ENCODE measurements at places on chromosomes 2 and 18.

GRCh38 chr2:95052307-95052706, 26.8 kb downstream of the MAL start:
- DNase-seq, result no peak

GRCh38 chr18:9135912-9136314, 668 bp upstream of the ANKRD12 start:
- DNase-seq, result no peak

GRCh38 chr2:159128191-159128590, 158.3 kb downstream of the WDSUB1 start:
- DNase-seq, result no peak

DNA sequence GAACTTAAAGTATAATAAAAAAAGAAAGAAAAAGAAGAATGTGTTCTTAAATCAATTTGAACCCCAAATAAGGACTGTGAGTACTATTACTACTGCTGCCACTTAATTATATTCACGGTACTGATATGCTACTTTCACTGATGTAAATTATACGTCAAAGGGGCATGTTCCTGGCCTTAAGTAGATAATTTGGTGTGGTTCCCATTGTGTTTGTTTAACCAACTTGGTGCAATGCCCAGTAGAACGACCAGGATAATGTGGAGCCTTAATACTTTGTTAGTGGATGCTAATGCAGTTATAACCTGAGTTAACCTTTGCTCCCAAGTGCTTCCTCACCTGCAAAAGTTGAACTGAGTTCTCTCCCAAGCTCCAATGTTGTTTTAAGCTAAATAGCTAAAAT, 142.0 kb downstream of the NR4A2 start:
- no peak for DNase-seq

GRCh38 chr2:98297817-98298682, 48.2 kb upstream of the CNGA3 start:
- DNase-seq, result no peak

DNA sequence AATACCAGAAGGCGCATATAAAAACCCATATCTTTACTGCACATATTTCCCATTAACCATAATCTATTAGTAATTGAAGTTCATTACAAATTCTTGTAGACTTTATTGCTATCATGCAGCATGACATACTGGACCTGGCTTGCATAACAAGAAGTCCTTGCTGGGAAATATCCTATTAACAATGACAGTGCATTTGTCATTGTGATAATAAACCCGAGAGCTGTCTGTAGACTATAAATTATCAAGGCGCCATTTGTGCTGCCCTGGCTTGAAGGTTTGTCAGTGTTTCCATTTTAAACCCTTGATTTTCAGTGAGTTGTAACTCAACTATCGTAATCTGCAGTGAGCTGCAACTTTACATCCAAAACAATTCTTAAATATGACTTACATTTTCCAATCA, 59.0 kb downstream of the HNMT start:
- no peak for DNase-seq

- no peak for DNase-seq
Measured at GRCh38 chr2:138201286-138201685, 237.0 kb downstream of the HNMT start.

GRCh38 chr2:226829721-226830631, 5.9 kb upstream of the RHBDD1 start:
- no peak for DNase-seq

- no peak for DNase-seq
Measured at GRCh38 chr2:85342156-85342555, 12.2 kb downstream of the RETSAT start.

DNA sequence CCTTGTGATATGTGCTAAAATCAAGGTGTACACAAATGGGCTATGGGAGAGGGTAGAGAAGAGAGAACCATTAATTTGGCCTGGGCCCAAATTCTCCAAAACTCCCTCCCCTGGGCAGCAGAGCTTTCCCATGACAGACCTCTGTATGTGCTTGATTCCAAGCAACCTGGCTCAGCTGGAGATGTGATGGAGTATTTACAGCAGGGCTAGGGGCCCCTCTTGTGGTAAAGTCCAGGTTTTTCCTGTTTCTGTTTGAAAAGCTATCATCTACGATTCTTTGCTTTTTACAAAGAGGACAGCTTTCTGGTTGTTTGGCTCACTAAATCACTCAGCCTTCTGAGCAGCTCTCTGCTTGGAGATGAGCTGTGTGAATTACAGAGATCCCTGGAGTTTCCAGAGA, 40.3 kb downstream of the KCNS3 start:
- DNase-seq, result no peak

- no peak for DNase-seq
Measured at GRCh38 chr2:15633043-15633970, 41.6 kb downstream of the DDX1 start.

DNA sequence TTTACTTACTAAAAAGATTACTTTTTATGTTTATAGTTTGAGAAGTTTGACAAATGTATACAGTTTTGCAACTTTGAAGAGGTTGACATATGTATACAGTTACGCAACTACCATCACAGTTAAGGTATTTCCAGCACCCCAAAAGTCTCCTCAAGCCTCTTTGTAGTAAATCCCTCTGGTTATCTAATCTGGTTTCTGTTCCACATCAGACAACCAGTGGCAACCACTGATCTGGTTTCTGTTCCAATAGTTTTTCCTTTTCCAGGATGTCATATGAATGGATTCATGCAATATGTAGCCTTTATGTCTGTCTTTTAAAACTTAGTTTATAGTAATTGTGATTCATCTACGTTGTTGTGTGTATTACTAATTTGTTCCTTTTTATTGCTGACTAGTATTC, 23.5 kb downstream of the IFIH1 start:
- DNase-seq, result no peak

GRCh38 chr2:217905395-217905794, 97.4 kb downstream of the TNS1 start:
- no peak for DNase-seq

- no peak for DNase-seq
Measured at GRCh38 chr2:160096409-160096808, 34.0 kb upstream of the PLA2R1 start.

GRCh38 chr2:168678153-168678853, 124.1 kb upstream of the NOSTRIN start:
- DNase-seq, result no peak

DNA sequence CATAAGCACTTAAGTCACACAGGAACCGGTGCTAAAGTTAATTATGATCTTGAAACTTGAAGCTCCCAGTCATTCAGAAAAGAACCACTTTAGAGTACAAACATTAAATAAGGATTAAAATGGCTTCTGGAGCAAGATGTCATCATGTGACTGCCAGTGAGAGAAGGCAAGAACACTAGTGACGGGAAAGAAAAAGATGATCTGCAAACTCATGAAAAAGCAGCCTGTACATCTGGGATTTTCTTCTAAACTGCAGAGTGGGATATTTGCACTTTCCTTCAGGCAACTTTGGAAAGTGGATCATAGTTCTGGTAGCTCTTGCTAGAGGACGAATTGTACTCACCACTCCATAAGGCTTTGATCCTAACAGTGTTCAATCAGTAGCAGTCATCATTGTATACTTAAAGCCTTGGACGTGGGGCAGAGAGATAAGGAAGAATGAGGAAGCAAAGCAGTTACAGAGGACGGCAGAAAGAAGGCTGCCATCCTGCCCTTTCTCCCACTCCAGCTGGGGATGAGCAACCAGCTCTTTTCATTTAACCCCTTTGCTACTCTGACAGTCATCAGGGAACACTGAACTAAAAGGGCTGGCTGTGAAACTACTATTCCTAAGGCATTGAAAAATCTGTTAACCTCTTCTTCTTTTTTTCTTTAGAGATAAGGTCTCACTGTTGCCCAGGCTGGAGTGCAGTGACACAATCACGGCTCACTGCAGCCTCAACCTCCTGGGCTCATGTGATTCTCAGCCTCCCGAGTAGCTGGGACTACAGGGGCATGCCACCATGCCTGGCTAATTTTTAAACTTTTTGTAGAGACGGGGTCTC, 18.1 kb downstream of the ABHD3 start:
- no peak for DNase-seq

GRCh38 chr2:208491641-208492040, 85.0 kb downstream of the PTH2R start:
- no peak for DNase-seq

GRCh38 chr2:221095356-221095755, 476.7 kb downstream of the EPHA4 start:
- DNase-seq, result no peak

- no peak for DNase-seq
Measured at GRCh38 chr2:208265371-208265800, 669 bp upstream of the PIKFYVE start.

DNA sequence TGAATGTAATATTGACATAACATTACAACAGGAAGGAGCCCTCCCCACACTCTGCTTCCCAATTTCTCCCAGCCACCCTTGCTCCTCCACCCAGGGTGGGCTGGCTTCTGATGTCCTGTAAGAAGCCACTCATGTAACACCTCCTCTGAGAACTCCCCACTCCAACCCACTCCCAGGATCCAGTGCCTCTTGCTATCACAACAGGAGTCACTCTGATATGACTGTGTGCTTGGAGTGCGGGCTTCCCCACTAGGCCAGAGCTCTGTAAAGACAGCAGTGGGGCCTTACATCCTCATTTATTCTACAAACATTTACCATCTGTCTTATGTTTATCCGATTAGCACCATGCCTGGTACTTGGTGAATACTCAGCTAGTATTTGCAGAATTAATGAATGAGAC, 65.1 kb downstream of the PTGR3 start:
- no peak for DNase-seq

GRCh38 chr2:236861196-236861875, 224.4 kb upstream of the COPS8 start:
- DNase-seq, result no peak

GRCh38 chr2:45458909-45459563, 152.0 kb downstream of the SRBD1 start:
- DNase-seq, result no peak

DNA sequence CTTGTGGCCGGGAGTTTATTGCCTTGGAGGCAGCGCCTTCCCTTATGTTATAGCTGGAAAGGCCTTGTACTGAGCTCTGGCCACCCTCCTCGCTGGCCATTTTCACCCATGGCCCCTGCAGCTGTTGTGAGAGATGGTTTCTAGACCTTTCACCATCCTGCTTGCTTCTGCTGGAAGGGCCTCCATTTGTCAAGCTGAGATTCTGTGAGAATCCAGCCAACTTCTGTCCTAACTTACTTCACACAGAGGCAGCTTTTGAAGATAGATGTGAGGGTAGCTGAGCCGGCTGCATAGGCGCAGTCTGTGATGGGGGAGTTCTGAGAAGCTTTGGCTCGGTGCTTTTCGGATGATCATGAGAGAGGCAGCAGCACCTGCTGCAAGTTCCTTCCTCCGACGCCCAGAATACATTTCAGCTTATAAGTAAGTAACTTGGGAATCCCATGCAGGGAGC, 8.7 kb downstream of the CTIF start:
- no peak for DNase-seq

DNA sequence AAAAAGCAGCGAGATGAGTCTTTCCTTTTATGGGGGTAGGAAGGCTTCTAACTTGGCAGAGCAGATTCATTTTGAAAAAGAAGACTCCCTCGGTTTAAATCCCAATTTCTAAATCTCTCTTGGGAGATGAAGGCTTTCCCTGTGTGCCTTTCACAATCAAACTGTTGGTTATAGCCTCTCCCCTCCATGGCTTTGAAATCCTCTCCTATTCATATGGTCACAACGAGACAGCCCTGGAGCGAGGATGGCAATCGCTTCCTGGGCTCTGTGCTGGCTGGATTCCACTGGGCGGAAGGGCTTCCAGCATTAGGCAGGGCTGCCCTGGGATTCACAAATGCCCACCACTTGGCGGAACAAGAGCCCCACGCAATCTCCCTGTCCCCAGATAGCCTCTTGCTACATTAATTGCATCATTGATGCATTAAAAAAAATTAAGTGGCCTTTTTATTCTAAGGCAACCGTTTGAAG, 1.6 kb downstream of the CAVIN2 start:
- DNase-seq, result no peak

- DNase-seq, result no peak
Measured at GRCh38 chr2:155377931-155378444, 679.5 kb downstream of the KCNJ3 start.

DNA sequence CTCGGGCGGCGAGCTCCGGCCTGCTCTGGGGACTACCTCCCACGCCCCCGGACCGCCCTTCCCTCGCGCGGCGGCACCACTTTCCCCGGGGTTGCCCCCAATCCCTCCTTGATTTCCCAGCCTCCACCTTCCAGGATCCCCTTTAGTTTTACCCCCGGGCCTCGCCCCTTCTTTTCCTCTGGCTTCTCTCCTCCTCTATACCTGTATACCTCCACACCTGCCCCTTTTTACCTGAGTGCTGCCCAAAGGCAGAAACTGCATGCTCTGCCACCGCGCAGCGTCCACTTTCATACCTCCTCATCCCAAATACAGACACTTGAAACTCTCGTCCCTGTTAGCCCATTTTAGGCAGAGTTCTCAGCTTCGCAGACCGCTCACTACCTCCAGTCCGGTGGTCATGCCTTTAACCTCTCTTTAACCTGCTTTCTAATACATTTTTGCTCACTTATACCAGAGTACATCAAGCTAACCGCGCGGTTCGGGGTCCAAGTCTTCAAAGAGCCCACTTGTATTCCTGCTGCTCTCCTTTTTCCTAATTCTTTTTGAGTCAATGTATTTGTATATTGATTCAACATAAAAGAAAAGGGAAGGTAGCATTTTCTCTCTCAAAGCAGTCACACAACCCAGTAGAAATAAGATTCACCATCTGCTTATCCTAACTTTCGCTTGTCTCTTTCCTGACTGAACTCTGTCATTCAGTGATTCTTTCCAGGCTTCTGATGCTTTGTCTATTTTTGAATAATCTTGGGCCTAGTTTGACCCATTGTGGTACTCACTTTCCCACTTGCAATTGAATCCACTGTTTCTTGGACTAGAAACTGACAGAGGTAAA, 901 bp downstream of the SPOPL start:
- DNase-seq, result no peak

DNA sequence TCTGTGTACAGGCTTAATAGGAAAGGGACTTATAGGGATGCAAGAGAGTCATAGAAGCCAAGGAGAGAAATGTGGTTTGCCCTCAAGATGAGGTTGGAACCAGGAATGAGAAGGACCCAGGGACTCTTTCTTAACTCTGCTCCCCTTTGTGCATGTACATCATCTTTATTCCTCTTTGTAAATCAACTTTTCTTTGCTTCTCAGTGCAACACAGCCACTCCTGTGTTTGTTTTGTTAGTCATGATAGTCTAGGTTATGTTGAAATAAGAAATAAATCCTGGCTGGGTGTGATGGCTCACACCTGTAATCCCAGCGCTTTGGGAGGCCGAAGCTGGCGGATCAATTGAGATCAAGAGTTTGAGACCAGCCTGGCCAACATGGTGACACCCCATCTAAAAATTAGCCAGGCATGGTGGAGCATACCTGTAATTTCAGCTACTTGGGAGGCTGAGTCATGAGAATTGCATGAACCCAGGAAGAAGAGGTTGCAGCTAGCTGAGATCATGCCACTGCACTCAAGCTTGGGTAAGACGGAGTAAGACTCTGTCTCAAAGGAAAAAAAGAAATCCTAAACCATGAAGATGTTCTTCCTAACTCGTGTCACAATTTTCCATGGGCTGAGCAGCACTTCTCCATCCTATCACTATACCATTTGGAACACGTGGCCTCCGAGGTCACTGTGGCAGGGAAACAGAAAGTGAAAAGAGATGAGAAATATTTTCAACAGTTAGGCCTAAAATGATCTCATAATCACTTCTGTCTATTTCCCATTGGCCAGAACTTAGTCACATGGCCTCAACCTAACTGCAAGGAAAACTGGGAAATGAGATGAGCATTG, 73.0 kb upstream of the TMEM17 start:
- DNase-seq, result peak; percentile 41

Measured in BJ (cell line).